PC-9 (cell line): ENCODE measurements at places on chromosomes 13 and 19. TPM values are rescaled to one million over a fixed set of nuclear protein-coding genes. Genes with fewer than 3 reads are reported as not detected.

The ZNF534 gene
- not detected in 2 replicates for total RNA-seq

The B3GNT8 gene
- total RNA-seq = 0.20 TPM in 1 of 2 replicates, not detected in the other

DNA sequence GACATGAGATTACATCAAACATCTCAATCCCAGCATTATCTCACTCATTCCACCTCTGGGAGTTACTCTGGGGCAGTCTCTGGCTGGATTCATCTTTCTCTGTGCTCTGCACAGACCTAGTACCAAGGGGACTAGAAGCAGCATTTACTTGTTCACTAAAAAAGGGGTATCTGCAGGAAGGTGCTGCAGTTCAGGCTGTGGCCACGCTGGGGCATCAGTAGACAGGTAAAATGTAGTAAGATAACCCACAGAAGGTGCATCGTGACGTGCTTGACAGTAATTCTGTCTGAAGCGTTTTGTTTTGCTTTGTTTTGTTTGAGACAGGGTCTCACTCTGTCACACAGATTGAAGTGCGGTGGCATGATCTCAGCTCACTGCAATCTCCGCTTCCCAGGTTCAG, 29.3 kb downstream of the ZNF564 start:
- H3K27me3 ChIP-seq = 0 out of 2 replicates have a peak, but pooled peaks cover 4% of the 10 kb centered on the region
- H3K36me3 ChIP-seq = peaks cover 20% of the 10 kb centered on the region
- H3K27ac ChIP-seq = no peak overlapping the region
- H3K4me3 ChIP-seq = no peak overlapping the region

The CEACAM6 gene
- 265 and 468 TPM in 2 replicates for total RNA-seq

The ZNF45 gene
- total RNA-seq = 6.9 and 10.3 TPM in 2 replicates

The NEK3 gene
- total RNA-seq = 1.6 and 3.7 TPM in 2 replicates

DNA sequence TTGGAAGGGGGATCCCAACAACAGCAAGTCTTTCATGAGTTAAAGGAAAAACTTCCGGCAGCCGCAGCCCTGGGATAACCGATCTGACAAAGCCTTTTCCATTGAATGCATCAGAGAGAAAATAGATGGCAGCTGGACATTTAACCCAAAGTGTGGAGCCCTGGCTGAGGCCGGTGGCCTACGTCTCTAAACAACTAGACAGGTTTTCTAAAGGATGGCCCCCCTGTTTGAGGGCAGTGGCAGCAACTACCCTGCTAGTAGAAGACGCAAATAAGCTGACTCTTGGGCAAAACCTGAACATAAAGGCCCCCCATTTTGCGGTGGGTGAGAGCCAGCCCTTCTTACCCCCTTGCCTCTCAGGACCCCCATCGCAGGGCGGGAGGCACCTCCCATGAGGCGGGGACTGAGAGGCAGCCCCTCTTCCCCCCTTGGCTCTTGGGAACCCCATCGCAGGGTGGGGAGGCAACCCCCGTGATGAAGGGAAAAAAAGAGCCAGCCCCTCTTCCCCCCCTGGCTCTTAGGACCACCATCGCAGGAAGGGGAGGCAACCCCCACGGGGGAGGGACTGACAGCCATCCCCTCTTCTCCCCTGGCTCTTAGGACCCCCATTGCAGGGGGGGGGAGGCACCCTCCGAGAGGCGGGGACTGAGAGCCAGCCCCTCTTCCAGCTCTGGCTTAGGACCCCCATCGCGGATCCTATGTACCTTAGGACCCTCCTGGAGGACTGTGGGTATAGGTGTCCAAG, 2422.9 kb upstream of the PCDH20 start:
- DNase-seq = no peak
- H3K4me3 ChIP-seq = no peak overlapping the region
- no peaks in the 10 kb centered on the region for H3K4me1 ChIP-seq
- no peak overlapping the region for H3K27ac ChIP-seq

The GRWD1 gene
- total RNA-seq = 35.5 and 44.2 TPM in 2 replicates

GRCh38 chr13:101258071-101258470, 158.2 kb downstream of the NALCN start:
- peak overlapping the region; percentile 95 for H3K27ac ChIP-seq
- 0 out of 2 replicates have a peak, but pooled peaks cover 5% of the 10 kb centered on the region for H3K36me3 ChIP-seq
- H3K27me3 ChIP-seq = no peaks in the 10 kb centered on the region
- peak overlapping the region; percentile 60 for H3K4me3 ChIP-seq
- peak; percentile 98 for DNase-seq

The U2AF2 gene
- 252 and 323 TPM in 2 replicates for total RNA-seq

- no peaks in the 10 kb centered on the region for H3K27me3 ChIP-seq
- H3K4me1 ChIP-seq = no peaks in the 10 kb centered on the region
- no peak for DNase-seq
- H3K36me3 ChIP-seq = no peaks in the 10 kb centered on the region
Observed at GRCh38 chr19:4559569-4559968, at the start of gene SEMA6B. TSS of gene SEMA6B (minus strand) at chr19:4559684. CDS start at chr19:4558457, 1,227 bp downstream.

- H3K36me3 ChIP-seq = no peaks in the 10 kb centered on the region
- no peak overlapping the region for H3K27ac ChIP-seq
- H3K27me3 ChIP-seq = peaks cover 19% of the 10 kb centered on the region; the same call in 1 of the 2 replicates
- H3K4me3 ChIP-seq = no peak overlapping the region
- no peak for DNase-seq
- no peaks in the 10 kb centered on the region for H3K4me1 ChIP-seq
Observed at GRCh38 chr13:28318496-28318895, 176.4 kb downstream of the FLT1 start.

The PSG2 gene
- not detected in 2 replicates for total RNA-seq

- H3K27ac ChIP-seq = no peak overlapping the region
- no peak for DNase-seq
- no peaks in the 10 kb centered on the region for H3K36me3 ChIP-seq
- H3K27me3 ChIP-seq = peaks cover 91% of the 10 kb centered on the region
- no peak overlapping the region for H3K4me3 ChIP-seq
- H3K4me1 ChIP-seq = no peaks in the 10 kb centered on the region
Observed at GRCh38 chr19:54252243-54252642, 4.8 kb downstream of the LILRB5 start.

The ASPDH gene
- not detected in 2 replicates for total RNA-seq

GRCh38 chr13:107942030-107942617, 273.2 kb downstream of the LIG4 start:
- peaks cover 12% of the 10 kb centered on the region for H3K4me1 ChIP-seq
- DNase-seq = no peak
- no peak overlapping the region for H3K4me3 ChIP-seq
- H3K27me3 ChIP-seq = no peaks in the 10 kb centered on the region
- no peaks in the 10 kb centered on the region for H3K36me3 ChIP-seq
- H3K27ac ChIP-seq = no peak overlapping the region

The OLFM4 gene
- not detected in 2 replicates for total RNA-seq

DNA sequence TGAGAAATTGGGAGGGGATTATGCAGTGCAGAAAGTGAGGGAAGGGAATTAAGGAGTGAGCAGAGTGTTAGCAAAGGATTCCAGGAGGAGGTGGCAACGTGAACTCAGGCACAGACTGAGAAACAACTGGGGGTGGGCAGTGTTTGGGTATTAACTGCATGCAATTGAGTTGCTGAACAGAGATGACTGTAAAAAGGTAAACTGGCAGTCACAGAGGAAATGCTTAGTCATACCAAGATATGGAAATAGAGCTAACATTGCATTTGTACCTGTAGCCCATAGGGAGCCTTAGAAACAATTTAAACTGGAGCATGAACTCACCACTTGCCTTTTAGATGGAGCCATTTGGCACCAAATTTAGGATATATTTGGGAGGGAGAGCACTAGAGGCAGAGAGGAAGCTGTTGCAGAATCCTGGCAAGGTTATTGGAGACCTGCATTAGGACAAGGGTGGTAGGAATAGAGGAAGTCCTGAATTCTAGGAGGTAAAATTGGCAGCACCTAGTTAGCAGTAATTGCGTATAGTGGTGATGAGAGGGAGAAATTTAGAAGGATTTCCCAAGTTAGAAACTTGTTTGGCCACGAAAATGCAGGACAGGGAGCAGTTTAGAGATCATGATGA, 100.6 kb upstream of the FRY start:
- H3K27me3 ChIP-seq = no peaks in the 10 kb centered on the region
- no peaks in the 10 kb centered on the region for H3K36me3 ChIP-seq
- peaks cover 49% of the 10 kb centered on the region for H3K4me1 ChIP-seq
- peak overlapping the region; percentile 54 for H3K27ac ChIP-seq
- no peak overlapping the region for H3K4me3 ChIP-seq

GRCh38 chr19:38741670-38742069, 2.6 kb downstream of the CAPN12 start:
- H3K36me3 ChIP-seq = no peaks in the 10 kb centered on the region
- no peak overlapping the region for H3K27ac ChIP-seq
- H3K27me3 ChIP-seq = no peaks in the 10 kb centered on the region
- H3K4me3 ChIP-seq = no peak overlapping the region

The CGB1 gene
- total RNA-seq = 0.83 TPM in 1 of 2 replicates, not detected in the other

DNA sequence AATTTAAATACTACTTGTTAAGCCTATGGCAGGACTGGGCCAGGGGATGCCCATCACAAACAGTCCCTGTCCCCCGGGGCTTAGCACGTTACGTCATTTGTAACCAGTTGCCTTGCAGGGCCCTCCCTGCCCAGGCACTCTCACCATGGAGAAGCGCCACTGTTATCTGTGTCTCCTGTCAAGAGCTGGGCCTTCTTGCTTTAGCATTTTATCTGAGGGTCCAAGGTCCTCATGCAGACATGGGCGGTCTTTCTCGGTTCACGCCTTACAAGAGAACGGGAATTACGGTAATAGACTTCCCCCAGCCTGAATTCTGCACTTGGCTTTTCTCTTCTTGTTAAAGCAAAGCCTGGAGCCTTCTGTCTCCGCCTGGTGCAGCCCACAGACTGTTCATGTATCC, 46.1 kb downstream of the TMED1 start:
- no peaks in the 10 kb centered on the region for H3K27me3 ChIP-seq
- DNase-seq = no peak
- no peaks in the 10 kb centered on the region for H3K4me1 ChIP-seq
- no peak overlapping the region for H3K4me3 ChIP-seq
- H3K27ac ChIP-seq = no peak overlapping the region

GRCh38 chr19:28456708-28457320, 756.1 kb downstream of the UQCRFS1 start:
- H3K27me3 ChIP-seq = peaks cover 16% of the 10 kb centered on the region; the same call in 1 of the 2 replicates
- no peak overlapping the region for H3K27ac ChIP-seq
- no peak overlapping the region for H3K4me3 ChIP-seq
- DNase-seq = no peak

The C19orf67 gene
- not detected in 2 replicates for total RNA-seq

GRCh38 chr13:44792096-44792495, 197.2 kb downstream of the NUFIP1 start:
- no peak overlapping the region for H3K4me3 ChIP-seq
- no peaks in the 10 kb centered on the region; the same call in 1 of the 2 replicates for H3K4me1 ChIP-seq
- no peaks in the 10 kb centered on the region for H3K27me3 ChIP-seq
- DNase-seq = no peak
- H3K27ac ChIP-seq = no peak overlapping the region

DNA sequence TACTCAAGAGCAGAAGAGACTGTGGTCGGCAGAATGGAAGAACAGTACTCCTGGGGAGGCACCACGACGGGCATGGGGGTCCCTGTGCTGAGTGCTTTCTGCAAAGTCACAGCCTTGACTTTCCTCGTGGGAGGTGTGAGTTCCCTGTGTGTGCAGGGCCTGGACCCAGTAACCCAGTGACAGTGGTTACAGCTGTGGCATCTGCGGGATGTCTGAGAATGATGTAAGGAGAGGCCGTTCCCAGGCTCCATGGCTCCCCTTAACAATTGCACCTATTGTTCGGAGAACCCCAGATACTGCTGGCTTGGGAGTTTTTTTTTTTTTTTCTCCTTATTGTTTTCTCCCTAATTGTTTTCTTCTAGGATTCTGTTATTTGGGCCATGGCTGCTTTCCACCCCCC, 5.1 kb upstream of the NANOS2 start:
- DNase-seq = no peak
- no peaks in the 10 kb centered on the region for H3K27me3 ChIP-seq
- H3K36me3 ChIP-seq = no peaks in the 10 kb centered on the region
- H3K27ac ChIP-seq = no peak overlapping the region

DNA sequence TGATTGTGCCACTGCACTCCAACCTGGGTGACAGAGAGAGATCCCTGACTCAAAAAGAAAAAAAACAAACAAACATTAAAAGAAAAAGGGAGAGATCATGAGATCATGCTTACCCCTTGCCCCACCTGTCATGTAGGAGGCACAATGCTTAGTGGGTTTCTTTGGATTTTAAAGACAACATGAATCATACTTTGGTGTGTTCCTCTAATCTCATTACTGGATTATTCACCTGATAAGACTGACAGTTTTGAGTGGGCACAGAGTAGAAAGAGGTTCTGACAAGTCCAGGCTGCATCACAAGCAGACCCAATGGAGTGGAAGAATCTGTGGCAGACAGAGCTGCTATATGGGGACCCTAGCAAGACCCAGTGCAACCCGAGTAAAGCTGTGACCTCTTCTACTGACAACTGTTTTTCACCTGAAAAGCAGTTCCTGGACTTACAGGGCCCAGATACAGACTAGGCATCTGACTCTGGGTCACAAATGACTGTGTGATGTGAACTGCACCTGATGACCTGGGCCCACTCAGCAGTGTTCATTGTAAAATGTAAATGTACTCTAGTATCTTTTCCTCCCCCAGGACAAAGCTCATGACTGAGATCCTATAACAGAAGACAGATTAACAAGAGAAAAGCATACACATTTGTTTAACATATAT, 28.9 kb upstream of the USP12 start:
- H3K36me3 ChIP-seq = no peaks in the 10 kb centered on the region
- H3K27me3 ChIP-seq = no peaks in the 10 kb centered on the region
- DNase-seq = peak; percentile 67
- peaks cover 24% of the 10 kb centered on the region for H3K4me1 ChIP-seq
- no peak overlapping the region for H3K4me3 ChIP-seq

The KRTDAP gene
- not detected in 2 replicates for total RNA-seq

GRCh38 chr19:400976-401865, 7.7 kb downstream of the C2CD4C start:
- H3K4me1 ChIP-seq = no peaks in the 10 kb centered on the region
- no peak for DNase-seq
- no peak overlapping the region for H3K27ac ChIP-seq

The UNC13A gene
- 0.17 and 0.20 TPM in 2 replicates for total RNA-seq

GRCh38 chr19:44542671-44543070, 13.2 kb upstream of the CEACAM20 start:
- H3K4me1 ChIP-seq = no peaks in the 10 kb centered on the region
- DNase-seq = no peak
- no peaks in the 10 kb centered on the region for H3K36me3 ChIP-seq

GRCh38 chr13:34414616-34415015, 527.5 kb upstream of the NBEA start:
- H3K4me3 ChIP-seq = no peak overlapping the region
- DNase-seq = no peak
- no peak overlapping the region for H3K27ac ChIP-seq
- H3K4me1 ChIP-seq = peaks cover 16% of the 10 kb centered on the region
- H3K27me3 ChIP-seq = no peaks in the 10 kb centered on the region
